ENCODE measurements at places on chromosomes 1 and 21.

DNA sequence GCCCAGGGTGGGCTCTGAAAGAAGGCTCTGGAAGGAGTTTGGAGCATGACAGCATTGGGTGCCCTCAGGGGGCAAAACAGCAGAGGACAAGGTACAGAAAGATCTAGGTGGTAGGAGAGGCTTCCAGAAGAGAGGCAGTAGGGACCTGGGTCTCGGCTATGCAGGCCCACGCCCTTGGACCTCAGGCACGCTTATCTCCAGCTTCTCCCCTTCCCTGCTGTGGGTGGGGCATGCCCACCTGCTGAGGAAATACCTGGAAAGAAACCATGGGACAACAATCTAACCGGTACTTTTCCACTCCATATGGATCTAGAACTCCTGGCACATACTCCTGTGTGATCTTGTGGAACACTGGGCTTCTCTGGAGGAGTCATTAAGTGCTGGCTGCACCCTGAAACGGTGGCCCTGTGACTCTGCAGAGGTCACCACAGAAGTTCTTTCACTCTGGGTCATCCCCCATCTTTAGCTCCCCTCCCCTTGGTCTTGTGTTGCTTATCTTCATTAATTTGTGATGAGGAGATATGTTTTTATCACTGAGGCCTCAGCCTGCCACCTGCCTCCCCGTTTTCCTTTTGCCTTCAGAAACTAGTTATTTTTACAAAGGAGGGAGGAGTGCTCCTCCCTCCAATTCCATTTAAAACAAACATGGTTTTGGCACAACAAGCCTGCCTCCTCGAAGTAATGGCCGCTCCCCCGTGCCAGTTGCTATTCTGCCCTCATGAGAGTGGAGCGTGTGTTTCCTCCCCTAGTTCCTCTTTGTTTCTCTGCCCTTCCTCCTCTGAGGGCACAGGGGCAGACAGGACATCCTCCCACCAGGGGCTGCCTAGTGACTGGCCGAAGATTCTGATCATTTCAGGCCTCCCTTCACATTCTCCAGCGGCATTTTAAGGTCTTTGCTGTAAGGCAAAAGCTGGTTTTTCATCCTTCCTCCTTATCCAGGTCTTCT, 78.0 kb upstream of the ATP5PO start:
- no peak for DNase-seq

- no peak for DNase-seq
Measured at GRCh38 chr1:83762416-83762815, 236.5 kb downstream of the TTLL7 start.

DNA sequence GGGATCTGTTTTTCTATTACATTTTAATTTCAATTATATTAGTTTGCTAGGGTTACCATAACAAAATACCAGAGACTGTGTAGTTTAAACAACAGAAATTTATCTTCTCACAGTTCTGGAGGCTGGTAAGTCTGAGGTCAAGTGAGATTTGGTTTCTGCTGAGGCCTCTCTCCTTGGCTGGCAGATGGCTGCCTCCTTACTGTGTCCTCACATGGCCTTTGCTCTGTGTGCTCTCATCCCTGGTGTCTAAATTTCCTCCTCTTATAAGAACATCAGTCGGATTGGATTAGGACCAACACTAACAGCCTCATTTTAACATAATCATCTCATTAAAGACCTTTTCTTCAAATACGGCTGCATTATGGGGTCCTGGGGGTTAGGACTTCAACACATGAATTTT, 195.2 kb upstream of the CHODL start:
- DNase-seq: no peak

GRCh38 chr1:202159534-202160371, 649 bp downstream of the PTPN7 start:
- peak; percentile 80 for DNase-seq

DNA sequence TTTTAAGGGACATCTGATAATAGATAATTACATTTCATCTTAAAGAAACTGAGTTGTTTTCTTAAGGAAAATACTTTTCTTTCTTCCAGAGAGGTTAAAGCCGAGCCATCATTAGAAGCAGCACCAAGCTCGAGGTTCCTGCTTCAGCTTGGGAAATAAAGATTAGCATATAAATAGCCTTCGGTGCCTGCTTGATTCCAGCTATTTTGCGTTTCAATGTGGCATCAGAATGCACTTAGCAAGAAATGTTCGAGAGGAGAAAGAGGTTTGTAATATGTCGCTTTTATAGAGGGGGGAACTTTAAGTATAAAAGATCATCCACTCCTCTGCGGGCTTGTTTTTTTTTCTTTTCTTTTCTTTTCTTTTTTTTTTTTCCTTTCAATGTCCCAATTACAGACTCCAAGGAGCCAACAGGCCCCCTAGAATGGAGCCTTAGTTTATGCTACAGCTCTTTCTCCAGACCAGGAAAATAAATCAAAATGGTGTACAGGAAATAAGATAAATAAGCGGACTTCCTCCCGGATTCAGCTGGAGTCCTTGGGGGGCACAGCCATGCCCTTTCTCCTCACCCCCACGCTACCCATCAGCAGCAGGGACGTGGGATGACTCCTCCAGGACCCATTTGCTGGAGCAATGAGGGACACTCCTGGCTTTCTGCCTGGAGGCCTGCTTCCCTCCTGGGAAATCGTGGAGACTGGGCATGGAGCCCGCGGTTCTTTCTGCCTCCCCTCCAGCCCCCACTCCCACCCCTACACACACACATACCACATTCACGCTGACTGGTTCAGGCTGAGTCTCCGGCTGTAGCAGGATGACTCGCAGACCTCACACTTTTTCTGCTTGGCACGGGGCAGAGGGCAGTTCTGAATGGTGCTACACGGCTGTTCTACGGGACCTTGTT, 131.6 kb downstream of the RRAGC start:
- no peak for DNase-seq

DNA sequence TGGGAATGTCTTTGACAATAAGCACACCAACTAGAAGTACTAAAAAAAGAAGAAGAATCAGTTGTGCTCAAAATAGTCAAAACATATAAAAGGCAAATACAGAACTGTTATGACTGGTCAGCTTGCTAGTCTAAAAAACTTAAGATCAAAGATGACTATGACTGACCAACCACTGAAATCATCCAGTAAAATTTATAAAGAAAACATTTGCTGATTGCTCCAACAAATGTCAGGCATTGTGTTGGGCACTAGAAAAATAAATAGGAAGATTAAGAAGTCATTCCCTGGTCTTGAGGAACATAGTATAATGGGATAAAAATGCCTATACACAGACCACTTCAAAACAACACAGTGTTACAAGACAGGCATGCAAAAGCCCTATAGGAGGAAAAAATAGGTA, 9.3 kb upstream of the ANGPTL3 start:
- DNase-seq: no peak

DNA sequence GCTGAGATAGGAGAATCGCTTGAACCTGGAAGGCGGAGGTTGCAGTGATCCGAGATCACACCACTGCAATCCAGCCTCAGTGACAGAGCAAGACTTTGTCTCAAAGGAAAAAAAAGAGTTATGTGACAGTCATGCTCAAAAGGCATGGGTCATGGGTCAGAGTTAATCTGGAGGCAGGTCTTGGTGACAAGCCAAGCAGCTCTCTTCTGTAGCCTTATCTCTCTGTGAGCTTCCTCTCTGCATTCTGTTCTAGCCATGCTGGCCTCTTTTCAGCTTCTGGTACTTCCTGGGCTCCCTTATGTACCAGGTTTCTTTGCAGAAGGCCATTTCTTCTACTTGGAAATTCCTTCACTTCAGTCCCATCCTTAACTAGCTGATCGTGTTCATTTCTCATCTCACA, 63.6 kb downstream of the NGF start:
- DNase-seq: no peak

DNA sequence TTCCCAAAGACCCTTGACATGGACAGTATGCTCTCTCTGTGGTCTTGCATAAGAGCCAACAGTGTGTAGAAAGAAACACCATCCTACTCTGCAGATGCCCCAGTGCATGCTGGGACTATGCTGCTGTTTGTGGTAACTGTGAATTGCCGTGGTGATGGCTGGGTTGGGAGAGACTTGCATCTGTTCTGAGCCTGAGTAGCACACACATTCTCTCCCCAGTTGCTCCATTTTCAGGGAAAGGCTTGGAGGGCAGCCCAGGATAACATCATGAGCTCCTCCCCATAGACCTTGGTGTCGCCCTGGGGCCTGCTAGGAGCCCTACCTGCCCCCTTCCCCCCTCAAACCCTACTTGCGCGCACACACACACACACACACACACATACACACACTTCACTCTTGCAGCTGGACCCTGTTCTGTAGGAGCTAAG, 120.9 kb upstream of the IPO9 start:
- DNase-seq: no peak

DNA sequence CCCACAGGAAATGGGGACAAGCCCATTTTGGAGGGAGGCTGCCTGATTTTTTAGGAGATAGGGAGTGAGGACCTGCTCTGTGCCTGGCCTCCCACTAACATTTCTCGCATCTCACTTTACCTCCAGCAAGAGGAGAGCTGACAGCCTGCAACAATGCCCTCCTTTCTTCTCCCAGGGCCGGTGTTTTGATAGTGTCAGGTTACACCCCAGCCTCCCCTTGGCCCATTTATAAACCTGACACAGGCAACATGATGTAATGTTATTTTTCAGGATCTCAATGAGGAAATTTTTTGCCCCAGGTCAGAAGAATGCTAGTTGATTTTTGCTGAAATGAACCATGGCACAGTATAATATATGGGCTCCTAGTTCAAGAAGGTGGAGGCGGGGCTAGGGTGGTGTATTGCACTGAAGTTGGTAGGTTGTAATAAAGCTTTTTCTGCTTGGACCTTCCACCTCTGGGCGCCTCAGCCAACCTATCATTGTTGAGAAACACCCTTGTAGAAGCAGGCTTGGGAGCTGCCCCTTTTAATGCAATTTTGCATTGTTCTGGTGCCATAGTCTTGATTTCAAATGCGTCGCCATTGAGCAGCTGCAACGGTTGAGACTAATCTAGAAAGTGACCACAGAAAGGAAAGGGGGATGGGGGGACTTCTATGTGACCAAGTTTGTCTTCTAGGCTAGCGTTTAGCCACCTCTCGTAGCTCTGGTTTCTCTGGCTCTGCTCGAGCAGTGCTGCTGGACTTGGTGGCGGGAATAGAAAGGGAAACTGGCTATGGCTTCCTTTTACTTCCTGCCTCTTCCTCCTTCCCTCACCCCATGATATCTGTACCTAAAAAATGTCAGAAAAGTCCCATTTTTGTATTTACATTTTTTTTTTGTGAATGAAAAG, 53.0 kb downstream of the PBX1 start:
- DNase-seq: no peak

Data from T-helper 2 cell (primary cell).